ENCODE measurements at places on chromosomes 7 and 10.

DNA sequence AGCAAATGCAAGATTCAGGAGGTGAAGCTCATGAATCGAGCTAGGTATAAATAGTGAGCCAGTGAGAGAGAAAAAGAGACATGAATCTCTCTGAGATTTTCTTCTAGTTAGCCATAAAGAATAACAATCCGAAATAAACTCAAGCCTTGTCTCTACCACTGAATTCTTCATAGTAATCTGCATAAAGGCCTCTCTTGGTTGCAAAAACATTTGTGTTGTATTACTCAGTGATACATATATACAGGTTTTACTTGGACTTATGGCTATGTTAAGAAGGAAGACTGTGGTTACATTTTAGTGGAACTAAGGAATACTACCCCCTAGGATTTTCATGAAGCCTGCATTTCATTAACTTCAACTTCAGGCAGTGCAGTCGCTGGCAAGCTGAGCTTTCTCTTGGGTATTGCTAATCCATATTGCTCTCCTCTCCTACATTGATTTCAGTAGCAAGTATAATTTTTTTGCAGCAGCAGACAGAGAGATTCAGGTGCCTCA is 72.7 kb upstream of the TRIL start:
- no peak for DNase-seq

GRCh38 chr10:57917019-57917418 is 350.7 kb downstream of the IPMK start:
- no peak for DNase-seq

DNA sequence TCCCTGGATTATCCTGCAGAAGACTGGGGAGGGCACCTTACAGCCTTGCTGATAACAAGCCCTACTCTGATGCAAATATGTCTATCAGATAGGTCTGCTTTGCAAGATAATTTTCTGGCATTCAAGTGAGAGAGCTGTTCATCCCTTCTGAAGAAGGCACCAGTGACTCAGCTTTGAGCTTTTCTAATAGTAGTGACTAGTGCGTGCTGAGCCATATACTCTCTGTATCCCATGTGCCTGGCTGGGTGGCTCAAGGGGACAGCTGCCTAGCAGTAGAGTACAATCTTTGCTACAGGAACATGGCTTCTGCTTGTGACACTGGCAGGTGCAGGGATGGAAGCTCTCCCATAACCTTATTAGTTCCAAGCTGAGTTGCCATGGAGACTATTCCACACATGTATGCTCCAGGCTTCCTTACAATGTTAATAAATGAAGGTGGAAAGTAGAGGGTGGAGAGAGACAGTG is 35.0 kb upstream of the ABCB4 start:
- DNase-seq: no peak

GRCh38 chr7:77893813-77894212 is 95.2 kb downstream of the PHTF2 start:
- DNase-seq: no peak

- no peak for DNase-seq
Measured at GRCh38 chr7:12490107-12490688, 80.3 kb upstream of the SCIN start.

- no peak for DNase-seq
Measured at GRCh38 chr7:36606976-36607720, 117.1 kb downstream of the AOAH start.

GRCh38 chr10:86753638-86754434 is 2.6 kb upstream of the BMPR1A start:
- DNase-seq: no peak

GRCh38 chr10:6211671-6212635 is 9.2 kb downstream of the PFKFB3 start:
- DNase-seq: no peak

GRCh38 chr7:55129541-55130394 is 111.0 kb downstream of the EGFR start:
- DNase-seq: no peak

DNA sequence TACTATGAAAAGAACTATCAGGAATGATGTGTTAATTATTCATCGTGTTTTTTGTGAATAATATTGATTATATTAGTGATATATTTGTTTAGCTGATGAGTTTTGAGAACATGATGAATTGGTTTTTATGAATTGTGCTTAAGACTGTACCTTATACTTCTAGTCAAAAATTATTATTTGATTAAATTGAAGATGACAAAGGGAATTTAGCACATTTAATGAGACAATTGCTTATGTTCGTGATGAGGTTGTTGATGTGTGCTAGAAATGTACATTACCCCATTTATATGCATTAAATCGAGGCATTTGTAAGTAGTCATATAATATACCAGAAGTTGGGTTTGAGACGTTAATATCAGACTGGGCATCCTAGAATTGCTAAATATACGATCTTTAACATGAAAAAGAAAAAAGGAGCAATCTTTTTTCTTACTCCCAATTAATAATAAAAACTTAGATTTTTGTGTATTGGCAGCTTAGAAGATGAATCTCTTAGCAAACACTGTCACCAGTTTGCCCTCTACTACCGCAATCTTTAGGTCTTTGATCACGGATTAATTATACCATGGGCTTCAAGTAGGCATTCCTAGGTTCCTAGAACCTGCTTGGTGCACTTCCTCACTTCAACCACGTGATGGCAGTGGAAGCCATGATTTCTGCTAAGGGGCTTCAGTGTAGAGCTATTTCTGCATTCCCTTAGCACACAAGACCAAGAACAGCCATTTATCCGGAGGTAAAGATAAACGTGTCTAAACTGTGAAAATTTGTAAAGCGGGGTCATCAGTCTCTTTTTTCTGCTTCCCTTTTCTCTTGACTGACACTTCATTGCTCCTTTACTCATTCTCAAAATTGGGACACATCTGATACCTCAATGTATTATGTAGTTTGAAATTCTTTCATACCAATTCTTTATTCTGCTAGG is 1.6 kb downstream of the KLHDC10 start:
- peak; percentile 56 for DNase-seq

DNA sequence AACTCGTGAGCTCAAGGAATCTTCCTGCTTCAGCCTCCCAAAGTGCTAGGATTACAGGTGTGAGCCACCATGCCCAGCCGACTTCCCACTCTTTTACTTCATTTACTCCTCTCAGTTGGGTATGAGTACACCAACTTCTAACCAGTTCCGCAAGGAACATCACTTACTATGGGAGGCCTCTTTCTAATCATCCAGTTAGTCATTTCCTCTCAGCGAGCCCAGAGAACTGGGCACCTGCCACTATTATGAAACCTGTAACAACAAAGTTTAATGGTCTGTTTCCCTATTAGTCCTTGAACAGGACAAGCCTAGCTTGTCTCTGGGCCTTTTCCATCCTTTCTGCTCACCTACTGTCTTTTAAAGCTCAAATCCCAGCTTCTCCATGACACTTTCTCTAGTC is 88.8 kb downstream of the DNMBP start:
- no peak for DNase-seq

GRCh38 chr10:36068542-36068941 is 426.4 kb upstream of the FZD8 start:
- DNase-seq: no peak

DNA sequence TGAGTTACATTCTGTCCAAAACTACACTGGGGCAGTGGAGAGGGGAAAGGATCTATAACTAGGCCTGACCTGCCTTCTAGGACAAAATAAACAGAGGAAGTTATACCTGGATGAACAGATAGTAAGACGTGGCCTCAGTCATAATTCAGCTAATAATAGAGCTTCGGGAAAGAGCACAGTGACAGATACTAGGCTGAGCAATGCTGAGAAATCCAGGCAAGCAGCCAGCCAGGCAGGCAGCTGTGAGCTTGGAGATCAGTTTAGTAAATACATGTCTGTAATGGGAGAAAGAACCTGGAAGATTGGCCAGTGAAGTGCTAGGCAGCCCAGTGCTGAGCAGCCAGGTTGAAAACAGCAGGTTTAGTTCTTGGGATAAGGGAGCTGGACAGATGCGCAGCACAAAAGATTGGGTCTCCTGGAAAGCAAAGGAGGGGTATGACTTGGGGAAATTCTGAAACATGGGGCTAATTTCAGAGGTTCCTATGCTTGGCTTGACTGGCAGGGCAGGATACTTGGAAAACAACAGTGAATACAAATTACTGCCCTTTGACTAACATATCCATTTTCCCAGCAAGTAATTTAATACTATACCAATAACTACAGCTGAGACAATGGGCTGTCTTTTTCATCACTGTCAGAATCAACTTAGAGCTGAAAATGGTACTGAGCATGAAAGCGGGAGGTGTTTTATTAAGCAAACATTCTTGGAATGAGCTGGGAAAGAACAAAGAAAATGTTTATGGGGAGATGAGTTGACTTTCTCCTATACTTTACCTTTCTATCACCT is 140.8 kb downstream of the DGKB start:
- DNase-seq: no peak

DNA sequence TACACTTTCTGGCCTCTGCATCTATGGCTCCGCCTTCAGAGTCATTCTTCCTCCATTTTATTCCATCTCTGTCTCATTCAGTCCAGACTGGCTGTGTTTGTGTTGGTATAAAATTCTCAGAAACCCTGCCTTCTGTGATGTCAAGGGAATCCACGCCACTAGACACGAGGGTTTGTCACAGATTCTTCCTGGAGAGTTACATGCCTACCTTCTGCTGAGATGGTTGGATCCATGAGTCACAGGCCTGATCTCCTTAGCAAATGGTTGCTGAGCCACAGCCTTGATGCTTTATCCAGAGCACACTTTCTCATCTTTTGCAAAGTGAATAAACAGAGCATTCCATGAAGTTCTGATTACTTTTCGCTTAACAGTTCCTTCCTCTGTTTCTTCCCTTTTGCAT is 35.9 kb upstream of the TSPAN33 start:
- no peak for DNase-seq

GRCh38 chr7:133948588-133948987 is 178.6 kb upstream of the LRGUK start:
- no peak for DNase-seq

Measured in activated naive CD4-positive, alpha-beta T cell treated with Interleukin-2 at 50 U/mL for 16 hours (primary cell).